ENCODE measurements at places on chromosomes 2 and 18.

- no peak for DNase-seq
Observed at GRCh38 chr2:111039628-111040383, 80.9 kb upstream of the BCL2L11 start.

- no peak for DNase-seq
Observed at GRCh38 chr18:12895626-12896025, 11.6 kb upstream of the PTPN2 start.

DNA sequence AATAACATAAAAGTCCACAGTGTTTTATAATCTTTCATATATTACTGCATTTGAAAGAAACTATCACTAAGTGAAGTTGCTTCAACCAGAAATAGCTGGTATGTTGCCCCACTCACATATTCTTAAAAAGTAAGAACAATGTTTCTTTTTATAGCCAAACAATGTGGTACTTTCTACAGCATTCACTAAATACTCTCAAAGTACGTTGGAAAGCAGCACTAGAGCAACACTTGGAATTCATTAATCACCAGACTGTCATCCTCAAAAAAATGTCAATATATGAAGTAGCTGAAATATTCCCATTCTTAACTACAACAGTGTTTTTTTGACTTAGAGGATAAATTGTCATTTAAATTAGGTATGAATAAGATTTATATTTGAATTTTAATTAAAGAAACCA, 32.8 kb downstream of the COBLL1 start:
- no peak for DNase-seq

DNA sequence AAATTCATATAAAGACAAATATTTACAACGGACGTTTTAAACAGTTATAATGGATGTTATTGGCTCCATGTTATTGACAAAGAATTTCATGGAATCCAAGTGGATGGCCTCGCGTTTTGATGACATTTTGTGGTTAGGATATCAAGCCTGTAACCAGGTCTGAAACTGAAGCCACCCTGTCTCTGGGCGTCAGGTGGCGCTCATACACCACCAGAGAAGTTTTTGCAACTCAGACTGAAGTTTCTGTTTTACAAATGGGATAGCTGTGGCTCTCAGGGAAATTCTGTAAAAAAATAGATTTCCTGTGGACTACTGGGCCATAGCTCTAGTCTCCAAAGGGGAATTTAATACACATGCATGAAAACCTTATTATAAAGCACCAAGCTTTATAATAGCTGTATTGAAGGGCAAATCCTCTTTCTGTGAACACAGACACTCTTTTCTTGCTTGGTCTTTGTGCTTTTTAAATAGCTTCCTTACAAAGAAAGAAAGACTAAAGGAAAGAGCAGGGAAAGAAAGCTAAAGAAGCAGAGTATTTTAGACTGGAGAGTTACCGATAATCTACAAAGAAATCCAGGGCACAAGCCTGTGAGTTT, 86.7 kb downstream of the C18orf54 start:
- DNase-seq, result peak; percentile 31

- no peak for DNase-seq
Observed at GRCh38 chr2:210481601-210482175, 5.1 kb upstream of the LANCL1 start.

- DNase-seq, result no peak
Observed at GRCh38 chr18:78883501-78883900, 96.1 kb upstream of the SALL3 start.

DNA sequence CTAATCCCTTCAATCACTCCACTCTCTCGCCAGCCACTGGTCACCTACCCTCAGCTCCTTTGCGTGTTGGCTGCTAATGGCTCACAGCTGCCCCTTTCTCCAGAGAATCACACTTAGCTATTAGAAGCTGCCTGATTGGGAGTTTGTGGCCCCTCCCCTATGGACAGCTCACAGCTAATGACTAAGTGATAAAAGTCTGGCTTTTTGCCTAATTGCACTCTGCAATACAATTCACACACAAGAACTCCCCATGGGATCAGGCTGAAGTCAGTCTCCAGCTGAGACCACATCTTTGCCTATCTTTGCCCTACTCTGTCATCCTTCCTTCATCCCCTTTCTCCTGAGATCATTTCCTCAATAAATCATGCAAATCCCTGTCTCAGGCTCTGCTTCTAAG, 701.9 kb upstream of the RAB6C start:
- DNase-seq, result no peak

- no peak for DNase-seq
Observed at GRCh38 chr18:68843473-68844089, 45.7 kb downstream of the CCDC102B start.

DNA sequence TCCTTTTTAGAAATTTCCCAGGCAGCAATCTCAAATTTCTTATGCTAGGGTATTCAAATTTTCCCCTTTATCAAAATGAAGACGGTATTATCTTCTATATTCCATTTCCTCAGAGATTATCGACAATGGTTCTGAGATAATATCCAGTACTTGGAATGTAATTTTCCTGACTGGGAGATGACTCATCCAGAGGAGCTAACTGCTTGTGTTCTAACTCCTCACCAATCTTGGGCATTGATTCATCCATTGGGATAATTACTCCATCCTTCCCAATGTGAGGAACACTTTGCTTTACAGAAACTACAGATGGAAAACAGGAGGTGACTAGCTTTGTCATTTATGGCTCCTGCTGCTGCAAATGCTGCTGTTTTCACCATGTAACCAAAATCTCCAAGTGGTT, 239.4 kb upstream of the LYPD1 start:
- no peak for DNase-seq

DNA sequence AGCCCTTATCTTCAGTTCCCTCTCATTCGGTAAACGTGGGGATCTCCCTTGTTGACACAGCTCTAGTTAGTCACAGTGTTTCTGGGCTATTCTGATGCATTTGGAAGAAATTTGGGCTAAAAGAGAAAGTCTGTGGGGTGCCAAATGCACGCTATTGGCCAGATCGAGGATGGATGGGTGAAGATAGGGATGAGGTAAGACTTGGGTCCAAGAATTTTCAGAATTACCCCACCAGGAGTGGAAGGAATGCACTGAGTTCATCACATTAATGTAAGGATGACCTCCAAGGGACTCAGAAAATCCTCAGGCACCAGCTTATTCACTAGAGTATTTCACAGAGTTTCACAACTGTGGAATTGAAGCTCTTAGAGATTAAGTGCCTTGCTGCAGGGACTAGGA, 49.3 kb downstream of the NRP2 start:
- no peak for DNase-seq

GRCh38 chr18:924987-925386, 20.3 kb downstream of the ADCYAP1 start:
- no peak for DNase-seq

DNA sequence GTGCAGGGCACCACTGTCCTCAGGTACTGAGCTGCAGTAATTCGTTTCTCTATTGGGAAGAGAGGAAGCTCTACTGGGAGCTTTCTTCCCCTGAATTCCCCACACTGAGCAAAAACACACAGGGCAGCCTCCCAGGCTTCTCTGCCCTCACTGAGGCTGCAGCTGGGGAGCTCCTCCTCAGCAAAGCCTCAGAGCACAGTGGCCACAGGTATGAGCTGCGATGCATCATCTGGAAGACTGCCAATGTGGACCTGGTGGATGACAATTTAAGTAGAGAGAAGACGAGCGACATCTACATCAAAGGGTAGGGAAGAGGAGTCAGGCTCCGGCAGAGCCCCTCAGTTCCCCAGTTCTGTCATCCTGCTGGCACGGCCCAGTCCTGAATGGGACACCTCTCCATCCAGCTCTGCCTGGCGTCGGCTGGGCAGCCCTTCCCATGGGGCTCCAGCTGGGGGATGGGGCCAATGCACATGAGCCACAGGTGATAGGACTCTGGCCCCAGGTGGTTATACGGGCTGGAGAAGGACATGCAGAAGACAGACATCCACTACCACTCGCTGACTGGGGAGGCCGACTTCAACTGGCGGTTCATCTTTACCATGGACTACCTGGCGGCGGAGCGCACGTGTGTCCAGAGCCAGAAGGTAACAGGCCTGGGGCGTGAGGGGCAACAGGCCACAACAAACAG, 37.6 kb downstream of the LMAN2L start:
- no peak for DNase-seq

DNA sequence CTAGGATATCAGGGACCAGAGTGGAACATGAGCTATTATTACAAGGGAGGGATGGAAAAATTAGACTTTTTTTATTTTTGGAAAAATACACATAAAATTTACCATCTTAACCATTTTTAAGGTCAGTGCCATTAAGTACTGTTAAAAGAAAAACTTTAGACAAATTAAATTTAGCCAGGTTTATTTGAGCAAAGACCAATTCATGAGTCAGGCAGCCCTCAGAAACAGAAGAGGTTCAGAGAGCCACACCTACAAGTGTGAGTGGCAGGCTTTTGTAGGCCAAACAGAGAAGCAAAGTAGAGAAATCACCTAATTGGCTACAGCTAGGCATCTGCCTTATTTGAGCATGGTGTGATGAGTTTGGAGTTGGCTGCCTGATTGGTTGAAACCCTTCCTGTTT, 301.3 kb upstream of the RAB12 start:
- no peak for DNase-seq

- DNase-seq, result no peak
Observed at GRCh38 chr2:136798766-136799165, 33.4 kb downstream of the THSD7B start.

DNA sequence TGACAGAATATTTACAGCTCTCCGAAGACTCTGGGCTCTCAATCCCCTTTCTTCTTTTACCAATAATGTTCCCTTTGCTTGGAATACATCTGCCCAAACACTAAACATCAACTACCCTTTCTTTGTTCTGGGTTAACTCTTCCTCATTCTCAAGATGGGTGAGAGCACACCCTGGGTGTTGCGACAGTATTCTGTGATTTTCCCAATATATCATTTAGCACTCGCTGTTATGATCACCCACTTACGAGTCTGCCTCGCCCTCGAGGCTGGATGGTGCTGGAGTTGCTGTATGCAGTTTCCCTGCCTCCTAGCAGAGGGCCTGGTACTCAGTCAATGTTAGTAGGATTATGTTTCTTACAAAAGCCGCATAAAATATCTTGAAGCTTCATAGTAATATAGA, 93.2 kb downstream of the SOCS6 start:
- DNase-seq, result no peak

GRCh38 chr2:169071455-169071854, 2.1 kb downstream of the DHRS9 start:
- no peak for DNase-seq

DNA sequence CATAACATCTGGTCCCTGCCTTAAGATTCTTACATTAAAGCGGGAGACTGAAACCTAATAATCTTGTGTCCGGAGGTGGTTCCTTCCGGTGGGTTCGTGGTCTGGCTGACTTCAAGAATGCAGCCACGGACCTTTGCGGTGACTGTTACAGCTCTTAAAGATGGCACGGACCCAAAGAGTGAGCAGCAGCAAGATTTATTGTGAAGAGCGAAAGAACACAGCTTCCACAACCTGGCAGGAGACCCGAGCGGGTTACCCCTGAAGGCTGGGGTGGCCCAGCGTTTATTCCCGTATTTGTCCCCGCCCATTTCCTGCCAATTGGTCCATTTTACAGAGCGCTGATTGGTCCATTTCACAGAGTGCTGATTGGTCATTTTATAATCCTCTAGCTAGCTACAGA, 122.3 kb upstream of the SIX2 start:
- DNase-seq, result no peak

Measured in K562 (cell line).